Cardiac septum (tissue), 1 donor: ENCODE measurements at places on chromosomes 13 and 19.

DNA sequence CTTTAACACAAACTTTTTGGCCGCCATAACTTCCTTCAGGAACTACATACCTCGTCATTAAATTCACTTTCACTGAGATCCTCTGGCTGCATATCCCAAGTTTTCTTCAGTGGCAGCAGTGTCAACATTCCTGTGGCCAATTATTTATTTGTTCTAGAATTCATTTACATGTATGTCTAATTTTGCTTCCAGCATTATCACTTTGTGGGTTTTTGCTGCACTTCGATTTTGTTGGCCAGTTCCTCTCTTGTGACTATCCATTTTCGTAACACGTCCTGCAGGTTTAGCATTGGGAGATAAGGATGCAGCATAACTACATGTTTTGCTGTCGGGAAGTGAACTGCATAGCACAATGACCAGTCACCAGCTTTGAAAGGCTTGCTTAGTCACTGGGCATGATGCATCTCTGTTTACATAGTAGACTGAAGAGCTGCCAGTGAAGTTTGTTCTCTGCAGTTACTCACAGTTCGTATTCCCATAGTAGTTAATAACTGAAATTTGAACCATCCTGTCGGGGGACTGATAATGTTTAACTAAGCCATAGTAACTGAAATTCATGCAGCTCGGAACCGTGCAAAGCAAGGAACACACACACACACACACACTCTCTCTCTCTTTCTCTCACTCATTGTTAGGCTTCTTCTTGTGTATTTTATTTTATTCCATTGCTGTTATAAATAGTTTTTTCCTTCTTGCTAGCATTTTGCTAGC lies 28.3 kb downstream of the ZNF507 start:
- DNase-seq: no peak

- no peak for DNase-seq
Observed at GRCh38 chr19:49953416-49953815, 7.6 kb downstream of the SIGLEC11 start.

GRCh38 chr13:67283637-67284036 lies 53.5 kb upstream of the PCDH9 start:
- DNase-seq: no peak

GRCh38 chr13:36713887-36714286 lies 40.1 kb downstream of the SERTM1 start:
- DNase-seq: no peak

DNA sequence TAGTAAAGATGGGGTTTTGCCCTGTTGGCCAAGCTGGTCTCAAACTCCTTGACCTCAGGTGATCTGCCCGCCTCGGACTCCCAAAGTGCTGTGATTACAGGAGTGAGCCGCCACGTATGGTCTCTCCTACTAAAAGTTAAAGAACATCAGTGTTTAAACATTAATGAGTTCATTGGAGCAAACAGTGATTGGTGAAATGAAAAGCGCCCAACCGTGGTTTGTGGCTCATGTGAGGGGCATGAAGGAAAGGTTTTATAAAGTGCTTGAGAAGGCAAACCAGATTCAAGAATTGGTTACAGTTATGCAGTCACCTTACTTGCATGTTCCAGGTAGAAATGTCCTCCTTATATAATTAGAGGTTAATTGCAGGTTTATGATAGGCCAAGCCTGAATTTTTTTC lies 109.5 kb downstream of the ZNF675 start:
- no peak for DNase-seq

DNA sequence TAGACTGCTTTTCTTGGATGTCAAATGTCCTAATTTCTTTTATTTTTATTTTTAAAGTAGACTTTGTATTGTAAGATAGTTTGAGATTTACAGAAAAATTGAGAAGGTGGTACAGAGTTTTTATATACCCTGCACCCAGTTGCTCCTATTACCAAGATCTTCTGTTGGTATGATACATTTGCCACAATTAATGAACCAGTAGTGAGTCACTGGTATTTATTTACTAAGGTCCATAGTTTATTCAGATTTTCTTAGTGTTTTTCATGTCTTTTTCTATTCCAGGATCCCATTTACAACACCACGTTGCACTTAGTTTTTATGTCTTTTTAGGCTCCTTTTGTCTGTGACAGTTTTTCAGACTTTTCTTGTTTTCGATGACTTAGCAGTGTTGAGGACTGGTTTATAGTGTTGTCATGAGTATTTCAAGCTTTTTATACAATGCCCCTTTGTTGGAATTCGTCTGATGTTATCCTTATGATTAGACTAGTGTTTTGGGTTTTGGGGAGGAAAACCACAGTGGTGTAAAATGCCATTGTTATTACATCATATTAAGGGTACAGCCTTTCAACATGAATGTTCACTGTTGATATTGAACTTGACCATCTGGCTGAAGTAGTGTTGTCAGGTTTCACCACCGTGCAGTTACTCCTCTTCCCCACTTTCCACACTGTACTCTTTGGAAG lies 35.9 kb downstream of the COG3 start:
- no peak for DNase-seq

DNA sequence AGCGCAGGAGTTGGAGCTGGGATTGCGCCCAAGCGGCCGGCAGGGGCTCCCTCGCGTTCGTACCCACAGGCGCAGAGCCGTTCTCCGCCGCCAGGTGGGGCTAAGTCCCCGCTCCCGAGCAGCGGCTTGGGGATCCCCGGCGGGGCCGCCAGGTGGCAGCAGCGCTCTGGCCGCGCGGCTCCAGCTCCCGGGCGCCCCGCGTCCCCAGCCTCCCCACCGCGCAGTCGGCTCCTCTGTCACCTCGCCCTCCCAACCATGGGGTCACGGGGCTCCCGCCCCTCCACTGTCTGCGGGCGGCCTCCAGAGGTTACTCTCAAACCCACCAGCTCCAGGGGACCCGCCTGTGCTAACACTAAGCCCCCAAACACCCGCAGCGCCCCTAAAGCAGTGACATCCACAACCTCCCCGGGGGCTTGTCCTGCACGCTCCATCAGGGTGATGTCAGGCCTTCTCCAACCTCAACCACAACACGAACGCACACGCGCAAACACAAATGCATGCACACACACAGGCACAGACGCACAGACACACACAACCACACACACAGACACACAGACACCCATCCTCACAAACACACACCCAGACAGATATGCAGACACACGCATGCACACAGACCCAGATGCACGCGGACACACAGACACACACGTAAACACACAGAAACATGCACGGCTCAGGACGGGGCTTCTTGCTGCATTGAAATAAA lies 18.4 kb upstream of the KCTD15 start:
- DNase-seq: peak; percentile 94

GRCh38 chr19:8151767-8152035 lies 2.3 kb upstream of the FBN3 start:
- no peak for DNase-seq

DNA sequence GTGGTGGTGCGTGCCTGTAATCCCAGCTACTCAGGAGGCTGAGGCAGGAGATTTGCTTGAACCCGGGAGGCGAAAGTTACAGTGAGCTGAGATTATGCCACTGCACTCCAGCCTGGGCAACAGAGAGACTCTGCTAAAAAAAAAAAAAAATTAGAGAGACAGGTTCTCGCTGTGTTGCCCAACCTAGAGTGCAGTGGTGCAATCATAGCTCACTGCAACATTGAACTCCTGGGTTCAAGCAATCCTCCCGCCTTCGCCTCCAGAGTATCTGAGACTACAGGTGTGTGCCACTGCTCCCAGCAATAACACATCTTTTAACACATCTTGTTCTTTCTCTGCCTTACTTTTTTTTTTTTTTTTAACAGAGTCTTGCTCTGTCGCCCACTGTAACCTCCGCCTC lies 32.7 kb downstream of the CLEC17A start:
- peak; percentile 78 for DNase-seq

- no peak for DNase-seq
Observed at GRCh38 chr19:1609103-1609396, 3.8 kb upstream of the UQCR11 start.

GRCh38 chr19:29308977-29309590 lies 96.1 kb upstream of the UQCRFS1 start:
- no peak for DNase-seq

DNA sequence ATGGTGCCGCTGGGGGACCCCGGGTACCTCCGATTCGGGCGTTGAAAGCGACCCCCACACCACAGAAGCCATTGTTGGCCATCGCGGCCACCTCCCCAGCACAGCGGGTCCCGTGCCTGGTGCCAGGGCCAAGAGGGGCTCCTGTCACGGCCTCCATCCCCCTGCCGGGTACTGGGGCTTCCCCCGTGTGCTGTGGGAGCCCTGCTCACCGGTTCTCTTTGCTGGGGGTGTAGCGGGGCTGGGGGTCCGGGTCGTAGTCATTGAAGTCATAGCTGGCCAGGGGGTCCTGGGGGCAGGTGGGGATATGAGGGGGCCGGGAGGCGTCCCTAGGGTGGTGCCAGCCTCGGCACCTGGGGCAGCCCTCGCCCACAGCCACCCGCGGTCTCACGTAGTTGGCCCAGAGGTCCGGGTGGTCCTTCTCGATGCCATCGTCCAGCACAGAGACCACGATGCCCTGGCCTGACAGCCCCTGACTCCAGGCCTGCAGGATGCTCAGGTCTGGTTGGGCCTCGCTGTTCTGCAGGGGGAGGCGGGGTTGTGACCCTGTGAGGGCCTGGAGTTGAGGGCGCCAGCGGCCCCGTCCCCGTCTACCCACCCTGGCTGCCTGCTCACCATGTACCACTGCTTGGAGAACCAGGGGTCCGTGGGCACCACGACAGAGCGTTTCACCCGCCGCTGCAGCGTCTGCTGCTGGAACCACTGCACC lies 2.4 kb downstream of the PCSK4 start:
- DNase-seq: no peak

GRCh38 chr13:34290661-34291060 lies 472.7 kb downstream of the RFC3 start:
- DNase-seq: no peak

GRCh38 chr19:8399681-8400188 lies 9.6 kb downstream of the RAB11B start:
- no peak for DNase-seq

- no peak for DNase-seq
Observed at GRCh38 chr13:43424412-43424811, 362.4 kb downstream of the ENOX1 start.
